NCI-H510A (cell line): ENCODE measurements at places on chromosomes 6 and 20.

- DNase-seq, result no peak
Measured at GRCh38 chr6:34543421-34543820, 12.7 kb downstream of the SPDEF start.

- no peak for DNase-seq
Measured at GRCh38 chr6:8670792-8671191, 235.4 kb upstream of the SLC35B3 start.

- DNase-seq, result no peak
Measured at GRCh38 chr20:64137598-64138031, 26.6 kb upstream of the MYT1 start.

DNA sequence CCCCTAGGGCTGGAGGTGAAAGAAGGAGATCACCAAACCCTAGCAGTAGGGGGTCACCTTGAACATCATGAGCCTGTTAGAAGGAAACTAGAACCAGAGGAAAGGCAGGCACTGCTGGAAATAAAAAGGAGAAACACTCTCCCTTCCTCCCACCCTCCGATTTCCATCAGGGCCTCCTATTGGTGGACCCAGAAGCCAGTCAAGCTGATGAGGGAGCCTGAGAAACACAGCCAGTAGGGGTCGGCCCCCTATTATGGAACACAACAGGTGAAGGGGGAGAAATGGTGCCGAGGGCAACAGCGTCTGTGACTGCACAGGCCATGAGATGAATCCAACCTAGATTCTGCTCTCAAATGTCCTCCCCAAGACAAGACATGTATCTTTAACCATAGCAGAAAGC is 156.1 kb upstream of the LRFN2 start:
- no peak for DNase-seq

- no peak for DNase-seq
Measured at GRCh38 chr6:41732149-41732548, 3.3 kb downstream of the TFEB start.

- DNase-seq, result no peak
Measured at GRCh38 chr6:168216751-168217191, 102.8 kb downstream of the DACT2 start.

DNA sequence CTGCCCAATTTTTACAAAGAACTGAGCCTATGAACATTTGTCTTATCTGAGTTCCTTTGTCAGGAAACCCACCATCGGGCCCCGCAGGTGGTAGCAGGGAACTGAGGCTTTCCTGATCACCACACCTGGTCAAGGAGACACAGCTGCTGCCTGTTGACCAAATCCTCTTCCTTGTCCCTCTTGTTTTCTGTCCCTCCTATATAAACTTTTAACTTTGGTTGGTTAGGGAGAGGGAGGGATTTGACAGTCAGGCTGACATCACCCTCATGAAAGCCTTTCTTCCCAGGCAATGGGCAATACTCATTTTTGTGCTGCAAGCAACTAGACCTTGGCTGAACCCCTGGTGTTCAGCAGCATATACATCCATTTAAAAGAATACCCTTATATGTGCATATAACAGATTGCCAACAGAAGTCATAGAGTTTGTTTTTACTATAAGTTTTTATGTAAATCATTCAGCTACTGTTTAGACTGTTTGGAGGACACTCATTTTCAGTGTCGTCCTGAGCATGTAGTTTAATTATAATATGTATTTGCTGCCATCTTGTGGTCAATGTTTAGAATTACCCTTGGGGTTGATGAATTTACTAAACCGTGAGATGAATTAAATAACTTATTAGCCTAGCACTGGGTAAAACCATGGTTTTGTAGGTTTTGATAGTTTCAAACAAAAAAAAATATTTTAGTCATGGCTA is 17.0 kb downstream of the CRISP1 start:
- peak; percentile 18 for DNase-seq

GRCh38 chr6:46015119-46015968 is at the start of gene CLIC5:
Gene CLIC5 (minus strand): TSS chr6:46015860. CDS start chr6:46015542, 318 bp downstream.
- DNase-seq, result peak; percentile 11

GRCh38 chr6:14518515-14519217 is 401.1 kb downstream of the CD83 start:
- no peak for DNase-seq

DNA sequence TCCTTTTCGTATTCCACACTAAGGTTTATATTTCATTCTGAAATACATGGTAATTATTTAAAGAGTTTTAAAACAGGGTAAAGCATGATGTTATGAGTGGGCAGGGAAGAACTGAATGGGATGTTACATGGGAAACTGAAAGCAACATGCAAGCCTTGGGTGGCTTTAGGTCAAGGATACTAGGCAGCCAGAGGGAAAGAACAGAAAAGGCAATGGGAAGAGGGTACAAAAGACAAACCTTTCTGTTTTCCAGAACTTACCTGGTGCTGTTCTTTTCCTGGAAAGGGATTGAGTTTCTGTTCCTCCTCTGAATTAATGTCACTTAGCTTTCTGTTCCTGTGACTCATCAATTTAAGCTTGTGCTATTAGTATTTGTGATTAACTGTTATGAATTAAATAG is 71.2 kb upstream of the SMIM8 start:
- DNase-seq, result no peak

DNA sequence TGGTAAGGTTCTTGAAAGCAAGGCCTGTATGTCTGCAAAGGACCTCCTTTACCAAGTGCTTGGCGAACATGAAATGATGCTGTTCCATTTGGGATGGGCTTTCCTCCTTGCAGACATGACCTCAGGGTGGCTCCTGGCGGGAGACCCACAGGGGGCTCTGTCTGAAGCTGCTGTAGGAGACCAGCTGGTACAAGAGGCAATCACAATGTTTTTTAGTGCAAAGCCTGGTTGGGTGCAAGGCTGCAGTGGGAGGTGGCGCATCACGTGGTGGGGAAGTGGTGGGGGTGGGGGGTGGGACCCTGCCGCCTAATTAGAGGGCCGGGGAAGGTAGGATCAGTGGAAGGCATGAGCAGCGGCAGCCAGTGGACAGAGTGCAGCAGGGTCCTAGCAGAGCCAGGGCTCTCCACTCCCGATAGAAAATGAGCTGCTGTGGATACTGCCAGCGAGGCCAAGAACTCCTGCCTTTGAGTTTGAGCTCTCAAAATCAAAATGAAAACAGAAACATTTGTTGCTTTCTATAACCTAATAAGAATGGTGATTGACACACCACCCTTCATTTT is 9.1 kb upstream of the ARMC2 start:
- no peak for DNase-seq

DNA sequence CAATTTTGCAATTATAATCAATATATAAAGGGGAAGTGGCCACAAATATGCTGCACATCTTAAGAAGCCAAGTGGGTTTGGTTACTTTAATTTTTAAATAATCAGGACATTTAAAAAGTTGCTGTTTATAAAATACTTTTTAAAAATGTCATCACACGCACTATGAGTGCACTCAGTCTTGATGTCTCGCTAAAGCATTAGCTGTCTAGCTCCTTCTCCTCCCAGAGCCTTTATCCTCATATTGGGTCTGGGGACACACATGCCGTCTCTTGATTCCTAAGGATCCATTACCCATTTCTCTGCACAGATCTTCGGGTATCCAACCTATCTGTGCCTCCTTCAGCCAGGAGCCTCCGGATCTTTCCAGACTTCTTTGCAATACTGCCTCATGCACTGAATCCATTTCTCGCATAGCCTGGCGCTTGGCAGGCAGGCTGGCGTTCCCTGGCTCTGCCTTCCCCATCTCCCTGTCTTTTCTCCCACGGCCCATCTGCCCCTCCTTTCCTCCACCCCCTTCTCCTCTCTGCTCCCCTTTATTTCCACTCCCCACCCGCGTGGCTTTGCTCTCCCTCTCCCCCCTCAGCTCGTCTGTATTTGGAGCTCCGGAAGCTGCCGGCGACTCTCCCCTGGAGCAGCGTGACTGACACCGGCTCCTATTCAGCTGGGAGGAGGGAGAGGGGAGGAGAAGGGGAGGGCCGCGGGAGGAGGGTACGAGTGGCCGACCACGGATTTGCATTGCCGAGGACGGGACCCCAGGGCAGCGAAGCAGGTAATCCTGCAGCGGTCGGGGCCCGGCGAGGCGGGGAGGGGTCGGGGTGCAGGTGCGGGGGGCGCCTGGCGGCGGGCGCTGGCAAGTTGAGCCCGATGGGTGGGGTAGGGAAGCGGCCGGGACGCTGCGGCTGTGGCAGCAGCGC is at the start of gene CAP2:
Gene CAP2, plus strand, starts transcription at position 618 of the 914 bp plus-strand sequence. CDS start 27,961 bp downstream, outside the sequence.
- DNase-seq, result no peak

- DNase-seq, result no peak
Measured at GRCh38 chr20:35329435-35330139, 37.4 kb upstream of the FAM83C start.

DNA sequence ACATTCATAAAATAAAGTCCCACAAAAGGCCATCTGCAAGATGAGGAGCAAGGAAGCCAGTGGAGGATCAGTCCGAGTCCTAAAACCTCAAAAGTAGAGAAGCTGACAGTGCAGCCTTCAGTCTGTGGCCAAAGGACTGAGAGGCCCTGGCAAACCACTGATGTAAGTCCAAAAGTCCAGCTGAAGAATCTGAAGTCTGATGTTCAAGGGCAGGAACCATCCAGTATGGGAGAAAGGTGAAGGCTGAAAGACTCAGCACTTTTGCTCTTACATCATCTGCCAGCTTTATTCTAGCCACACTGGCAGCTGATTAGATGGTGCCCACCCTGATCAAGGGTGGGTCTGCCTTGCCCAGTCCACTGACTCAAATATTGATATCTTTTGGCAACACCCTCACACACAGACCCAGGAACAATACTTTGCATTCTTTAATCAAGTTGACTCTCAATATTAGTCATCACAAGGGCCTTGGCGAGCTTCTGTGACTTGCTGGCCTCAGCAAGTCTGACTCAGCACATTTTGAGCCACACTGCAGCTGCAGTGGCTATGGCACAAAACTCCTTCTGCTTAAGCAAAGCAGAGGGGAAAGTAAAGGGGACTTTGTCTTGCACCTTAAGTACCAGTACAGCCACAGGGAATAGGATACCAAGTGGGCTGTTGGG is 1370.3 kb upstream of the CITED2 start:
- no peak for DNase-seq

- DNase-seq, result no peak
Measured at GRCh38 chr6:65595540-65595939, 111.5 kb downstream of the EYS start.

- DNase-seq, result no peak
Measured at GRCh38 chr6:8930009-8930408, 494.7 kb upstream of the SLC35B3 start.

DNA sequence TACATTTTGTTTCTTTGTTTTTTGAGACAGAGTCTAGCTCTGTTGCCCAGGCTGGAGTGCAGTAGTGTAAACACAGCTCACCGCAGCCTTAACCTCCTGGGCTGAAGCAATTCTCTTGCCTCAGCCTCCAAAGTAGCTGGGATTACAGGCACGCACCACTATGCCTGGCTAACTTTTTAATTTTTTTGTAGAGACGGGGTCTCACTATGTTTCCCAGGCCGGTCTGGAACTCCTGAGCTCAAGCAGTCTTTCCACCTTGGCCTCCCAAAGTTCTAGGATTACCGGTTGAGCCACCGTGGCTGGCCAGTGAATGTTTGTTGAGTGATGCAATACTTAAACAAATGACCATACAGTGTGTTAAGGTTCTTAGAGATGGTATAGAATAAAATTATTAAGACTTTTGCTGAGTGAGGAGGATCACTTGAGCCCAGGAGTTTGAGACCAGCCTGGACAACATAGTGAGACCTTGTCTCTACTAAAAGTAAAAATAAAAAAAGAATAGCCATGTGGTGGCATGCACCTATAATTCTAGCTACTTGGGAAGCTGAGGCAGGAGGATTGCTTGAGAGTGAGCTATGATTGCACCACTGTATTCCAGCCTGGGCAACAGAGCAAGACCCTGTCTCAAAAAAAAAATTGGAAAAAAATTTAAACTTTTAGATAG is 13.4 kb downstream of the CEP250 start:
- DNase-seq, result no peak

DNA sequence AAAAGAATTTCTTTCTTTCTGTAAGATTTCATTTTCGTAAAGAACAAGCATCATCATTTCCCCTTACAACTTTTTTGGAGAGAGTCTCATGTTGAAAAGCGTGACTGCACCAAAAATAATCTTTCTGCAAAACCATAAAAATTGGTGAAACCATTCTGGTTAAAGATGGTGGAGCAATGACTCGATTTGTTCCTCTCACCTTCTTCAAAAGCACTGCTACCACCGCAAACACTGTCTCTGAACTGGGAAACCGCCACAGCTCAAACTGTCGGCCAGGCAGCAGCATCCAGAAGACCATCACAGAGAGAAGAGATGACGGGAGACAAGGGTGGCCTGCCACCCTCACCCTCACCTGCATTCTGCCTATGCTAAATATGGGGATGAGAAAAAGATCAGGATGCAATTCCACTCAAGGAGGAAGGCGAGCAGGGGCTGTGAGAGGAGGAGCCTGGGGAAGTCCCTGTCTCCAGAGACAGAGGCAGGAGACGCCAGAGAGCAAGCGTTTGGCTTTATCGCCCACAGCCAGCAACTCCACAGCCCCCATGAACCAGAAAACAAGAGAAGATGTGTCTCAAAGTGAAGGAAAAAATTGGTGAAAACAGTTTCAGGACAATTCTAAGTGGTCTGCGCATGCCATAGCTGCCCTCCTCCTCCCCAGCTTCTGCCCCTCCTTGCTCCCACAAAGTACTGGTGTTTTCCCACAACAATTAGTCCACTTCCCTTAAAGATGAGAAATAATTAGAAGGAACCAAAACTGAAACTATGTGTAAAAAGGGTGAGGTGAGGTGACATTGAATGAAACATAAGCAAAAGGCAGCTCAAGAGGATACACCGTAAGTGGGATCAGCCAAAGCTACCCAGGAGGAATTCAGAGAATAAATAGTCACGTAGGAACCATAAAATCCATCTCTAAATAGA is 255.5 kb downstream of the KIF16B start:
- DNase-seq, result no peak

DNA sequence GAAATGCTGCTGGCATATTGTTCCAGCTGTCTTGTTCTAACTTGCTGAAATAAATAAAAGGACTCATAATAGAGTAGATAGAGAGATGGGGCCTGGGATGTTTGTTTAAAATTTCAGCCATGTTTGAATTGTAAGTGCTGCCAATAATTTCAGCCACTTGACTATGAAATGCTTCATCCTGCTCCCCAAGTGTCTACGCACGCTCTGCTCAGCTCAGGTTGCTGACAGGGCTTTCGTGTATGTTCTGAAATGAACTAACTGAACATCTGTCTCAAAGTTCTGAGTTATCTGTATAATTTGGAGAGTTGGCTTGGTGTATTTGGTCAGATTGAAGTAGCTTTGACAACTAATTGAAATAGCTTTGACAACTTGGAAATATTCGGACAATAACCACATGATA is 387.8 kb downstream of the BMP2 start:
- DNase-seq, result peak; percentile 85

- DNase-seq, result no peak
Measured at GRCh38 chr6:74550821-74551220, 655.0 kb downstream of the COL12A1 start.

GRCh38 chr6:81075974-81076373 is 676.5 kb downstream of the TENT5A start:
- no peak for DNase-seq

GRCh38 chr6:36752187-36752885 is 54.7 kb downstream of the RAB44 start:
- DNase-seq, result peak; percentile 61
